ENCODE measurements at places on chromosomes 13 and 19. TPM values are rescaled to one million over a fixed set of nuclear protein-coding genes. Genes with fewer than 3 reads are reported as not detected.

Gene FPR2
- not detected for total RNA-seq

Gene RPL36
- total RNA-seq: 1,705 TPM

Gene SMAD9
- not detected for total RNA-seq

Gene ZNF665
- 0.71 TPM for total RNA-seq

Gene ATP12A
- not detected for total RNA-seq

Gene NFIX
- 11.1 TPM for total RNA-seq

Gene KIRREL2
- total RNA-seq: 0.92 TPM

Gene ZNF675
- total RNA-seq: 14.3 TPM

Gene ZNF607
- 4.6 TPM for total RNA-seq

Gene PIBF1
- 21.6 TPM for total RNA-seq

Gene KLK12
- total RNA-seq: not detected

Gene S1PR4
- 23.8 TPM for total RNA-seq

Measured in activated T-cell treated with anti-CD3 and anti-CD28 coated beads, Interleukin-2, amount 50 U/mL, for 4 hours (primary cell).